ENCODE measurements at places on chromosomes 6 and 20. TPM values are rescaled to one million over a fixed set of nuclear protein-coding genes. Genes with fewer than 3 reads are reported as not detected.

GRCh38 chr6:141607956-141608355 lies 524.8 kb upstream of the GJE1 start:
- no peak for DNase-seq

The SLC35B2 gene
- total RNA-seq, result 24.8 TPM

DNA sequence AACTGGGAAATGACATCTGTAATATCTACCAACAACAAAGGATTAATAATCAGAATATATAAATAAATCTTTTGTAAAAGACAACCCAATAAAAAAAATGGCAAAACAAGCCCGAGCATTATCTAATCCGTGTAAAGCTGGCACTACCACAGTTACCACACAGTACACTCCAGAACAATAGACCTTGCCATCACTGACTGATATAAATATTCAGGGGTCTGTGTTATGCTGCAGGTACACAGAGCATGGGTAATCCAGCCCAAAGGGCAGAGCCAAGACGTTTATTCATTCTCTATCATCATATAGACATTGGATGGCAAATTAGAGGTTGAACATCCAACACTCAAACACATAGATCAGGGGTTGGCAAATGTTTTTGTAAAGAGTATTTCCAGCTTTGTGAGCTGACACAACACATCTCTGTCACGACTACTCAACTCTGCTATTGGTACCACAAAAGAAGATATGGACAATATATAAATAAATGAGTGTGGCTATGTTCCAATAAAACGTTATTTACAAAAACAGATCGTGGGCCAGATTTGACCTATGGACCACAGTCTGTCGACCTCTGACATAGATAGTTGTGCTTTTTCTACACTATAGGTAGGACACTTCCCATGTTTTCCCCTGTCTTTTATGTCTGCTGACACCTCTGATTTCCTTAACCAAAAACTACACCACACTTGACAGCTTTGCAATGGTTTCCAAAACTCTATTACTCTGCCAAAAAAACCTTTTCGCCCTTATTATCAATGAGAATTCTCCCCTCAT lies 4.5 kb downstream of the NCOA6 start:
- DNase-seq, result no peak

The EYA4 gene
- total RNA-seq, result 22.5 TPM

GRCh38 chr6:35359744-35360348 lies 17.5 kb downstream of the PPARD start:
- peak; percentile 30 for DNase-seq

- DNase-seq, result no peak
Observed at GRCh38 chr6:144667532-144668503, 382.7 kb downstream of the UTRN start.

The TINAG gene
- total RNA-seq, result 0.32 TPM
